HCT116 (cell line): ENCODE measurements at places on chromosomes 2 and 18. TPM values are rescaled to one million over a fixed set of nuclear protein-coding genes. Genes with fewer than 3 reads are reported as not detected.
A peak's percentile ranks its signal among the peaks of the same experiment; 100 is the strongest.

DNA sequence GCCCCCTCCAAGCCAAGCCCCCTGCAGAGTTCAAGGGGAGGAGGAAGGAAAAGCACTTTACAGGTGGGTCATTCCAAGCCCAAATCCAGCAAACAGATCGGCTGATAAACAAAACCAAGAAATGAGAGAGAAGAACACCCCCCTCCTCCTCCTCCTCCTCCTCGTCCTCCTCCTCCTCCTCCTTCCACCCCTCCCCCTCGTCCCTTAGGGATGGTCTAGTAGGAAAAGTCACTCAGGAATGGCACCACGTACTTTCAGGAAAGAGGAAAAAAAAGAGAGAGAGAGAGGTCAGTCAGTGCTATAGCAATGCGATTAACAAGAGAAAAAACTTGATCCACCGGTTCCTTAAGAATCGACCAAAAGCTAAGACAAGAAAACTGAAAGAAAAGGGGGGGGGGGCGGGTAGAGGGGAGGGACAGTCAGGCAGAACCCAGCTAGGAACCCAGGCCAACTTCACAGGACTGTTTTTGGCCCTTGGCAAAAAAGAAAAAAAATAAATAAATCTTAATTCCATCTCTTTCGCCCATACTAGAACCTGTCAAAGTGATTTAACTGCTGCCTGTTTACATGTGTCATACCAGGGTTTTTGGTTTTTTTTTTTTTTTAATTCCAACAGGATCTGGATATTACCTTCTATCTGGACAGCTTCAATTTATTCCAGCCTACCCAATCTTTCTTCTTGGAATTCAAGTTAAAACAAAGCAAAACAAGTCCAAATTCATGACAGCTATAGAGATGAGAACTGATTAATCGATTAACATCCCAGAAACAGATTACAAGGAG, 906 bp downstream of the IKZF2 start:
- H3K4me3 ChIP-seq: peak overlapping the region; percentile 63; the same call in 1 of the 2 replicates
- no peaks in the 10 kb centered on the region; the same call in 1 of the 2 replicates for H3K4me1 ChIP-seq
- no peak for DNase-seq
- H3K27ac ChIP-seq: no peak overlapping the region
- H3K36me3 ChIP-seq: no peaks in the 10 kb centered on the region

GRCh38 chr2:234427081-234428061, 69.5 kb downstream of the ARL4C start:
- H3K27me3 ChIP-seq: no peaks in the 10 kb centered on the region
- no peak overlapping the region for H3K4me3 ChIP-seq
- DNase-seq: no peak
- H3K27ac ChIP-seq: no peak overlapping the region
- no peaks in the 10 kb centered on the region for H3K36me3 ChIP-seq

GRCh38 chr2:552906-553305, 124.3 kb downstream of the TMEM18 start:
- H3K27me3 ChIP-seq: peaks cover 37% of the 10 kb centered on the region
- no peaks in the 10 kb centered on the region for H3K36me3 ChIP-seq
- no peak for DNase-seq
- H3K27ac ChIP-seq: no peak overlapping the region

DNA sequence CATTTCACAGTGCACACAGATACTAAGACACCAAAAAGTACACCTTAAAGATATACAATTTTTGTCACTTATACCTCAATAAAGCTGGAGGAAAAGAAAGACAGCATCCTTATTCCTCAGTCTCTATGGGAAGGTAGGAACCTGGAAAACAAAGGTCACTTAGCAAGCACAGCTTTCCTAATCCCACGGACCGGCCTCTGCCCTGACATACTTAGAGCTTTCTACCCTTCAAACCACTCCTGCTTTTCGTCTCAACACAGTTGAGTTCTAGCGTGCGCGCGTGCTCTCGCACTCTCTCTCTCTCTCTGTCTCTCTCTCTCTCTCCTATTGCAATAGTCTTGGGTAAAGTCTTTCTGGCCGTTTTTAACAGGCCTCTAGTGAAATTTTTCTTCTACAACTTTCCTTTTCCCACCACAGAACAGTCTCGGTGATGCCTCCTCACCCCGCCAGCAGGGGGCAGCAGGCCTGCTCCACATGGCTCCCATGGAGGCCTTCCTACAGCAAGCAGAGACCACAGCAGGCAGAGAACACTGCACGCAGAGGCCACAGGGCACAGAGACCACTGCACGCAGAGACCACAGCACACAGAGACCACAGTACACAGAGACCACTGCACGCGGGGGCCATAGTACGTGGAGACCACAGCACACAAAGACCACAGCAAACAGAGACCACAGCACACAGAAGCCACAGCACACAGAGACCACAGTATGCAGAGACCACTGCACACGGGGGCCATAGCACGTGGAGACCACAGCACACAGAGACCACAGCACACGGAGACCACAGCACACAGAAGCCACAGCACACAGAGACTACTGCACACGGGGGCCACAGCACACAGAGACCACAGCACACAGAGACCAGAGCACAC, 106.9 kb downstream of the FBXO15 start:
- peak; percentile 4 for DNase-seq
- no peak overlapping the region for H3K27ac ChIP-seq
- H3K27me3 ChIP-seq: no peaks in the 10 kb centered on the region
- H3K4me1 ChIP-seq: no peaks in the 10 kb centered on the region

DNA sequence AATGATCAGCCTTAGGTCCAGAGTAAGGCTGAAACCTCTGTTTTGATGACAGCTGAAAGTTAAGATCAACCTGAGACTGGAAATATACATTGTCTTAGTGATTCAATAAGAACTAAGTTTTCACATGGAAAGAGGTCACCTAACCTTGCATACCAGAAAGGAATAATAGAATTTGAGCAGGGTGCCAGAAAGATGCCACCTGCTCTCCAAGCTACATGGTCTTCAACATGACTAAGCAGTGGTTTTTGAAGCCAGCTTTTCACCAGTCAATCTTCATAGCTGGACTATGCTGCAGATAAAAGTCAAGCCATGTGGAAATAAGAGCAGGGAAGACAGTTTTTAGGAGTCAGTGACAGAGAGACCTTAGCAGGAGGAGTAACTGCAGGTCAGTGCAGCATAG, 589.4 kb upstream of the SYT4 start:
- H3K27ac ChIP-seq: no peak overlapping the region
- no peak for DNase-seq
- no peak overlapping the region for H3K4me3 ChIP-seq
- H3K4me1 ChIP-seq: no peaks in the 10 kb centered on the region
- no peaks in the 10 kb centered on the region for H3K27me3 ChIP-seq

GRCh38 chr2:235845245-235845644, 322.9 kb downstream of the GBX2 start:
- no peaks in the 10 kb centered on the region for H3K4me1 ChIP-seq
- H3K27me3 ChIP-seq: no peaks in the 10 kb centered on the region
- no peaks in the 10 kb centered on the region for H3K36me3 ChIP-seq
- no peak for DNase-seq

GRCh38 chr2:168649105-168649504, 153.3 kb upstream of the NOSTRIN start:
- H3K27ac ChIP-seq: no peak overlapping the region
- no peaks in the 10 kb centered on the region for H3K36me3 ChIP-seq
- no peak for DNase-seq
- no peaks in the 10 kb centered on the region for H3K4me1 ChIP-seq
- H3K4me3 ChIP-seq: no peak overlapping the region
- no peaks in the 10 kb centered on the region for H3K27me3 ChIP-seq

GRCh38 chr18:13067966-13068365, 76.8 kb downstream of the CEP192 start:
- H3K36me3 ChIP-seq: peaks cover 65% of the 10 kb centered on the region
- no peak overlapping the region for H3K4me3 ChIP-seq
- H3K4me1 ChIP-seq: no peaks in the 10 kb centered on the region

- peaks cover 11% of the 10 kb centered on the region for H3K4me1 ChIP-seq
- H3K27ac ChIP-seq: peak overlapping the region; percentile 5; the same call in 1 of the 2 replicates
Measured at GRCh38 chr2:121596221-121597080, 52.8 kb downstream of the CLASP1 start.

DNA sequence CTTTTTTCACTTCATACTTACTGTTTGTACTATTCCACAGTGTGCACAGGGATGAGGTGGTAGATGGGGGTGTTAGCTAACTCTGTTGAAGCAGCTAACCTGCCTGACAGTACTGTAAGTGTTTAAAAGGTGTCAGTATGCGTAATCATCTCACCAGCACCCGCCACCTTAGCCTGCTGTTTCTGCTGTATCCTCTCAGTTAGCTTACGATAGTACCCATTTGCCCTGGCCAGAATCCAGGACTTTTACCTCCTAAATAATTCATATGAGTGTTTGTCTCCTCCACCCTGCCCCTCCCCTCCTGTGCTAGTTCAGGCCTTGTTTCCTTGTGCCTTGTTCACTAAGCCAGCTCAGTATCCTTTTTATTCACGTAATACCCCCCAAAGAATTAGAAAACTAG, 34.2 kb downstream of the TRAPPC12 start:
- DNase-seq: no peak
- no peak overlapping the region for H3K4me3 ChIP-seq
- no peaks in the 10 kb centered on the region for H3K36me3 ChIP-seq
- H3K27ac ChIP-seq: no peak overlapping the region

- H3K27me3 ChIP-seq: peaks cover 8% of the 10 kb centered on the region; the same call in 1 of the 2 replicates
- DNase-seq: no peak
- no peaks in the 10 kb centered on the region for H3K36me3 ChIP-seq
- peak overlapping the region; percentile 20; the same call in 1 of the 2 replicates for H3K4me3 ChIP-seq
- no peak overlapping the region for H3K27ac ChIP-seq
Measured at GRCh38 chr2:120740765-120741524, 5.3 kb downstream of the GLI2 start.

GRCh38 chr2:12884713-12885282, 168.1 kb downstream of the TRIB2 start:
- peaks cover 5% of the 10 kb centered on the region; the same call in 1 of the 2 replicates for H3K4me1 ChIP-seq
- H3K27me3 ChIP-seq: no peaks in the 10 kb centered on the region
- peak overlapping the region; percentile 10; the same call in 1 of the 2 replicates for H3K4me3 ChIP-seq
- H3K36me3 ChIP-seq: no peaks in the 10 kb centered on the region

- no peaks in the 10 kb centered on the region for H3K4me1 ChIP-seq
- no peak overlapping the region for H3K27ac ChIP-seq
- H3K4me3 ChIP-seq: no peak overlapping the region
- DNase-seq: no peak
Measured at GRCh38 chr18:12803069-12803936, 80.7 kb downstream of the PTPN2 start.

- no peaks in the 10 kb centered on the region for H3K4me1 ChIP-seq
- H3K4me3 ChIP-seq: no peak overlapping the region
Measured at GRCh38 chr2:231359948-231360347, 35.6 kb upstream of the B3GNT7 start.

GRCh38 chr2:130336877-130337734, 5.6 kb upstream of the IMP4 start:
- peaks cover 11% of the 10 kb centered on the region for H3K4me1 ChIP-seq
- peak overlapping the region; percentile 36 for H3K27ac ChIP-seq
- H3K36me3 ChIP-seq: peaks cover 4% of the 10 kb centered on the region
- no peaks in the 10 kb centered on the region for H3K27me3 ChIP-seq
- peak; percentile 79 for DNase-seq
- peak overlapping the region; percentile 34 for H3K4me3 ChIP-seq

- no peak overlapping the region for H3K27ac ChIP-seq
- no peaks in the 10 kb centered on the region for H3K27me3 ChIP-seq
- H3K4me3 ChIP-seq: no peak overlapping the region
- peaks cover under 1% of the 10 kb centered on the region; the same call in 1 of the 2 replicates for H3K4me1 ChIP-seq
- H3K36me3 ChIP-seq: no peaks in the 10 kb centered on the region
Measured at GRCh38 chr2:65634304-65634703, 201.9 kb upstream of the SPRED2 start.

GRCh38 chr2:227311861-227312506, 13.1 kb upstream of the MFF start:
- H3K4me3 ChIP-seq: no peak overlapping the region
- no peak for DNase-seq
- H3K27ac ChIP-seq: no peak overlapping the region
- H3K36me3 ChIP-seq: no peaks in the 10 kb centered on the region

GRCh38 chr2:66532972-66533868, 98.3 kb downstream of the MEIS1 start:
- no peaks in the 10 kb centered on the region for H3K36me3 ChIP-seq
- H3K4me3 ChIP-seq: no peak overlapping the region
- H3K27ac ChIP-seq: no peak overlapping the region
- no peak for DNase-seq

- no peak for DNase-seq
- H3K36me3 ChIP-seq: no peaks in the 10 kb centered on the region
- H3K27me3 ChIP-seq: no peaks in the 10 kb centered on the region
- no peak overlapping the region for H3K4me3 ChIP-seq
- H3K4me1 ChIP-seq: no peaks in the 10 kb centered on the region
- no peak overlapping the region for H3K27ac ChIP-seq
Measured at GRCh38 chr2:42999856-43000241, 207.5 kb upstream of the HAAO start.

GRCh38 chr18:212780-213179, 54.4 kb downstream of the USP14 start:
- no peak overlapping the region for H3K4me3 ChIP-seq
- no peaks in the 10 kb centered on the region for H3K4me1 ChIP-seq
- DNase-seq: no peak
- peaks cover 31% of the 10 kb centered on the region for H3K36me3 ChIP-seq
- no peak overlapping the region for H3K27ac ChIP-seq

GRCh38 chr2:218229239-218229638, 12.2 kb downstream of the ARPC2 start:
- H3K4me1 ChIP-seq: peaks cover 30% of the 10 kb centered on the region
- peaks cover 47% of the 10 kb centered on the region; the same call in 1 of the 2 replicates for H3K36me3 ChIP-seq
- H3K27me3 ChIP-seq: no peaks in the 10 kb centered on the region

DNA sequence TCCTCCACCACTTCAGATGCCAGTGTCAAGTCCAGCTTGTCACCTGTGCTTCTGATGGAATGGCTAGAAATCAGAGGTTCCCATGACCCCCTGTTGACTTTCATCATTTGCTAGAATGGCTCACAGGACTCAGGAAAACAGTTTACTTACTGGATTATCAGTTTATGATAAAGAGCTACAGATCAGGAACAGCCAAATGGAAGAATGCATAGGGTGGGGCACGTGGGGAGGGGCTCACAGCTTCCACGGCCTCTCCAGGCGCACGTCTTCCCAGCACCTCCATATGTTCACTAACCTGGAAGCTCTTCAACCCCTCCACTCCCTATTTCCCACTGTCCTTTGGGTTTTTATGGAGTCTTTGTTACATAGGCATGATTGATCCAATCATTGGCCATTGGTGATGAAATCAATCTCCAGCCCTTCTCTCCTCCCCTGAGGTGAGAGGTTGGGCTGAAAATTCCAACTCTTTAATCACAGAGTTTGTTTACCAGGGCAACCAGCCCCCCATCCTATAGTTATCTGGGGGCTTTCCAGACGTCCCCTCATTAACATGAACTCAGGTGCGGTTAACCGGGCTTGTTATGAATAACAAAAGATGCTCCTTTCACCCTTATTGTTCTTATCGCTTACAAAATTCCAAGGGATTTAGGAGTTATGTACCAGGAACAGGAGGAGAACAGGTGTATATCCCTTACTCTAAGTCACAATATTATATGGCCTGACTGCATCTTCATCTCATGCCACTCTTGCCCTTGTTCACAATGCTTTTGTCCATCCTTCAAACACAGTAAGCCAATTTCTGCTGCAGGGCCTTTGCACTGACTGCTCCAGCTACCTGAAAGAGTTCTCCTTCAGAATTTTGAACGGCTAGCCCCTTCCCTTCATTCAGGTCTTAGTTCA, 35.2 kb downstream of the ANXA4 start:
- no peaks in the 10 kb centered on the region for H3K27me3 ChIP-seq
- H3K4me1 ChIP-seq: peaks cover 72% of the 10 kb centered on the region
- H3K27ac ChIP-seq: no peak overlapping the region

Gene IL1F10
- total RNA-seq: not detected

Gene FOXD4L1
- total RNA-seq: 0.64 TPM

Gene RGPD3
- 0.15 TPM for total RNA-seq

Gene SKOR2
- total RNA-seq: not detected

Gene AMER3
- total RNA-seq: not detected

Gene HDLBP
- 462 TPM for total RNA-seq

Gene CKAP2L
- total RNA-seq: 27.5 TPM

Gene BOLL
- not detected for total RNA-seq

Gene TMEM169
- total RNA-seq: 0.42 TPM
